ENCODE measurements at places on chromosomes 1 and 21.

GRCh38 chr1:29959356-29959755 lies 723.0 kb downstream of the PTPRU start:
- DNase-seq, result no peak

DNA sequence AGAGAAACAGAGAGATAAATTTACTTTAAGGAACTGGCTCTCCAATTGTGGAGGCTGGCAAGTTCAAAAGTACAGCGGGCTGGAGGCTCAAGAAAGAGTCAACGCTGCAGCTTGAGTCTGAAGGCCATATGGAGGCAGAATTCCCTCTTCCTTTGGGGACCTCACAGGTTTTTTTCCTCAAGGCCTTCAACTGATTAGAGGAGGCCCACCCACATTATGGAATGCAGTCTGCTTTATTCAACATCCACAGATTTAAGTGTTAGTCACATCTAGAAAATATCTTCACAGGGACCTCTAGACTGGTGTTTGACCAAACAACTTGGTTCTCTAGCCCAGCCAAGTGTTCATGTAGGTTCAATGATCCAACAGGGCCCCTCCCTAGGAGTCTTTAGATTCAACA lies 117.8 kb downstream of the SLC35F3 start:
- DNase-seq, result no peak

- no peak for DNase-seq
Measured at GRCh38 chr1:115924770-115925169, 51.5 kb upstream of the SLC22A15 start.

DNA sequence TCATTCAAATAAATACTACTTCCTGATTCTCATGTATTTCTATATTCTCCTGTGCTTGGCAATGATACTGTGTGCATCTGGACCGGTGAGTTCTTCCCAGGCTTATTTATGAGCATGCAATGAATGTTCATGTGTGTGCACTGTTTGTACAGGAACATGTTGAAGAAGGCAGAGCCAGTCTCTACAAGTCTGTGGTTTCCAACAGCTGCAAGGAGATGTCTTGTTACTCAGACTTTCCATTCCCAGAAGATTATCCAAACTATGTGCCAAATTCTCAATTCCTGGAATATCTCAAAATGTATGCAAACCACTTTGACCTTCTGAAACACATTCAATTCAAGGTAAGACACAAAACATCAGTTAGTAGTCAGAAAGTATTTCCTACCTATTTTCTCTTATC lies 19.1 kb downstream of the FMO1 start:
- no peak for DNase-seq

GRCh38 chr1:68210027-68210426 lies 22.3 kb downstream of the WLS start:
- no peak for DNase-seq
